ENCODE measurements at places on chromosomes 2 and 18.

DNA sequence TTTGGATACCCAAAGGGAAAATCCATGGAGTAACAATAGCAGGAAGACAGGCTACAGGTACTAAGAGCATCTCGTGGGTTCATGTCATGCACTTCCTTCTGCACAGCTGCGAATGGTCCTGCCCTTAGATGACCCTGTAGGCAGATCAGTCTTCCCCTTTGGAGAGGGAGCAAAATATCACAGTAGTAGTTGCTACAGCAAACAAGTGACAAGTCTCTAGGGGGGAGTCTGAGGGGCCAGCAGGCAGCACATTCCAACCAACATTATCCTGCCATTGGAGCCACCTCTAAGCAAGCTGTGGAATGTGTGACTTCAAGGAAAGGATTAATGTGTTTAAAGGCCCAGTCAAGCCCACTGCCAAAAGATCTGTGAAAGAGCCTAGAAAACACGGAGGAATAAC, 273.2 kb upstream of the PARD3B start:
- no peak for DNase-seq

GRCh38 chr2:179692043-179692442, 169.4 kb downstream of the ZNF385B start:
- no peak for DNase-seq

DNA sequence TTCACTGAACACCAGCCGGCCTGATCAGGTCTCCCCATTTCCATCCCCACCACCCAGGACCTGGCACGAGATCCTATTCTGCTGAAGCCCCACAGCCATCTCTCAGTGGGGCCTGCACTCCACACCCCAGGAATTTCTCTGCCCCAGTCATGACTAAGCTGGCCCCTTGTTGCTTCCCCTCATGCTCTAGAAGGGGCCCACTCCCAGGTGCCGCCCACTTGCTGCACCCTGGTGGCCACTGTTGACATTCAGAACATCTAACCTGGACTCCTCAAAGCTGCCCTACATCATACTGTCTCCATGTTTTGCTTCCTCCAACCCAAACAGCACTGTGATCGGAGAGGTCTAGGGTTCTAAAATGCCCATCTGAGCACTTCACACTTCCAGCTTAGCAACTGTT, 90.7 kb upstream of the KLHL29 start:
- no peak for DNase-seq

DNA sequence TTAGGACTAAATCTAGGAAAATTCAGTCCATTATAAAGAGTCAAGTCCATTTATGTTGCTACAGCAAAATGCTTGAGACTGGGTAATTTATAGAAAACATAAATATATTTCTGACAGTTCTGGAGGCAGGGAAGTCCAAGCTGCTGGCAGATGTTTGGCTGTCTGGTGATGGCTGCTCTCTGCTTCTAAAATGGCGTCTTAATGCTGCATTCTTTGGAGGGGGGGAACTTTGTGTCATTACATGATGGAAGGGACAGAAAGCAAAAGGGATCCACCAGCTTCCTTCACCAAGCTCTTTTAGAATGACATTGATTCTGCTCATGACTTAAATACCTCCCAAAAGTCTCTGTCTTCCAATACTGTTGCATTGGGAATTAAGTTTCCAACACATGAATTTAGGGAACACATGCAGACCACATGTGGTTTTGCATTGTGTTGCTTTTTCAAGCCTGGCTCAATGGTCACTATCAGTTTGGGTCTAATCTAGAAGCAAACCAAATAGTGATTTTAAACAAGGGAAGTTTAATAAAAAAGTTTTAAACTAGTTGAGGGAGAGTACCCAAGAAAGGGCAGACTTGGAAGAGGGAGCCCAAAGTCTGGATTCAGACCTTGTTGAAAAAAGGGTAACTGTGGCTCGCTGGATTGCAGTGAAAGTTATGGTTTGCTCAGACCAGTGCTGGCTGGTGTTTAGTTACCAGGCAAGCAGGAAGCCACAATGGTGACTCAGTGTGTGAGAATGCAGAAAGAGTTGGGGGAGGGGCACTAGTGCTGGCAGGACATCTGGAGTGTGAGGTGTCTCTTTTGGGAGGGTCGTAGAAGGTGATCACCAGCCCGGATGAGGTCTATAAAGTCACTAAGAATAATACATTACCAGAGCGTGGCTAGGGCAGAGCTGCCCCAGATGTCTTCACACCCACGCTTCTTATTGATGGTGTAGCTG, 30.8 kb downstream of the C18orf54 start:
- peak; percentile 84 for DNase-seq

- no peak for DNase-seq
Observed at GRCh38 chr18:51425475-51425874, 228.0 kb upstream of the MEX3C start.

DNA sequence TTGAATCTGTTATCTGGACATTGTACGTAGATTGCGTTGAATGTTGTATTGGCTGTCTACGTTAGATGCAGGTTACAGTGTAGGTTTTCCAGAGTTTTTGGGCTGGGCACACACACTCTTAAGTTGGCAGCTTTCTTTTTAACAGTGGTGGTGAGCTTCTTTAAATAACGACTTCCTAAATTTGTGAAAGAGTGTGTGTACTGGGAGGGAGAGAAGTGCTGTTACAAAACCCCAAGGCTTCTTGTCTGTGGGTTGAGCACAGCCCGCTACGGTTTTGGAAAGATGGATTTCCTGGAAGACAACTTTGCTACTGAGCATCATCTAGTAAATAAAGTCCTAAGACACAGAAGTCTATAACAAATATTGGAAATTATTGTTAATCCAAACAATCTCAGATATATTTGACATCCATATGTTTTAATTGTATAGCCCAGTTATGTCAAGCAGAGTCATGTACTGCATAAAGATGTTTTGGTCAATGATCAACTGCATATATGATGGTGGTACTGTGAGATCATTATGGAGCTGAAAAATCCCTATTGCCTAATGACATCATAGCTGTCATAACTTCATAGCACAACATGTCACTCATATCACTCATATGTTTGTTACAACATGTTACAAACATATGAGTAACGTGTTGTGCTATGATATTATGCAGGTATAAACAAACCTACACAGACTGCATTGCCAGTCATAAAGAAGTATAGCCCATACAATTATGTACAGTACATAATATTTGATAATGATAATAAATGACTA, 7.9 kb upstream of the THUMPD2 start:
- DNase-seq, result no peak

- no peak for DNase-seq
Observed at GRCh38 chr2:124333784-124334183, 308.7 kb downstream of the CNTNAP5 start.

DNA sequence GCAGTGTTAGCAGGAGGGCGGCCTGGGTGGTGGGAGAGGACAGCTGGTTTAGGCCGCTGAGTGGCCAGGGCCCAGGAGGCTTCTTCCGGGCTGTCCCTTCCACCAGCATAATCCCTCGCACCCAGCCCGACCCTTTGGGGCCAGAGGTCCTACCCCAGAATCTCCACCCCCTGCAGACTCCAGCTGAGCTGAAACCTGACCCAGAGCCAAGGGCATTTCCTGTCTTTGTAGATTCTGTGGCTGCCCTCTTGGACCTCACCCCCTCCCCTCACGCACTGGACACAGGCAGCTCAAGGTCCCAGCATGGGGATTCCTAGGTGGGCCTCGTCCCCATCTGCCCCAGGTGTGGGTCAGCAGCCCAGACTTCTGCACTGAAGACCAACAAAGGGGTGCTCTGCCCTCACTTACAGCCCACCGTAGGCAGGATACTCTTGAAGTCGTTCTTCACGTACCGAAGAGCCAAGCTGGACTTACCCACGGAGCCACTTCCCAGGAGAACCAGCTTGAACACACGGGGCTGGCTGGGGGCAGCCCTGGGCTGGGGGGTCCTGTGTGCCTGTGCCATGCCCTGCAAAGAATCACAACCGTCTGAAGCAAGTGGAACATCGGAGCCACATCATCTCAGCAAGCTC, 4.8 kb downstream of the RAB17 start:
- DNase-seq, result no peak

DNA sequence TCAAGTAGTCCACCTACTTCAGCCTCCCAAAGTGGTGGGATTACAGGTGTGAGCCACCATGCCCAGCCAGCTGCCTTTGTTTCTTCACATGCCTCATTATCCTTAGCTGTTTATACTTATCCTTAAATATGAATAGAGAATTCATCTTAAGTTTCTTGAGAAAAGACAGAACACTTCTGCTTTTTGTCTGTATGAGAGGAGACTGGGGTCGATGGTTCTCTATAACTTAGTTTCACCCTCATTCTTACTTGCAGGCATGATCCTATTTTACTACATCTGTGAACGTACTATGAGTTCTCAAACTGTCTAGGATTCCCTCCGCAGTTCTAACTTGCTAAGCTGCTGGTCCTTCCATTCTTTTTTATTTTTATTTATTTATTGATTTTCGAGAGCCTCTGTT, 20.4 kb downstream of the PPM1B start:
- DNase-seq, result no peak

GRCh38 chr2:12363569-12363968, 353.2 kb upstream of the TRIB2 start:
- no peak for DNase-seq

- no peak for DNase-seq
Observed at GRCh38 chr2:166334805-166335204, 40.9 kb downstream of the SCN9A start.

DNA sequence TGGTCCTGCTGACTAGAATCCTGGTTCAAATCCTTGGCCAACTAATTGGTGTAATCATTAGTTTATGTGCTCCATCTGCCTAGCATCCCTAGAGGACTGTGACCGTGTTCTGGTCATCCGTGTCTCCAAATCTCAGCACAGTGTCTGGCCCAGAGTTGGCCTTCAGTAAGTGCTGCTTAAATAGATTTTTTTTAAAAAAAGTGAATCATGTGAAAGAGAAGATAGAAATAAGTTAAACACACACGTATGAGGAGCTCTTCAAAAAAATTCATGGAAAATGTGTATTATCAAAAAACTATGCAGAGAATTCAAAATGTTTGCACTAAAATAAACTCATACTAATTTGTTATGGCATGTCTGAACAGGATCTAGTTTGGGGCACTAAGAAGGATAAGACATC, 129.3 kb upstream of the TLK1 start:
- DNase-seq, result no peak

Data from SW 1271 (cell line).